ENCODE measurements at places on chromosomes 4 and X. TPM values are rescaled to one million over a fixed set of nuclear protein-coding genes. Genes with fewer than 3 reads are reported as not detected.
A peak's percentile ranks its signal among the peaks of the same experiment; 100 is the strongest.

- H3K36me3 ChIP-seq = no peaks in the 10 kb centered on the region
- H3K27me3 ChIP-seq = no peaks in the 10 kb centered on the region
Measured at GRCh38 chr4:142095886-142096605, 459.7 kb downstream of the IL15 start.

DNA sequence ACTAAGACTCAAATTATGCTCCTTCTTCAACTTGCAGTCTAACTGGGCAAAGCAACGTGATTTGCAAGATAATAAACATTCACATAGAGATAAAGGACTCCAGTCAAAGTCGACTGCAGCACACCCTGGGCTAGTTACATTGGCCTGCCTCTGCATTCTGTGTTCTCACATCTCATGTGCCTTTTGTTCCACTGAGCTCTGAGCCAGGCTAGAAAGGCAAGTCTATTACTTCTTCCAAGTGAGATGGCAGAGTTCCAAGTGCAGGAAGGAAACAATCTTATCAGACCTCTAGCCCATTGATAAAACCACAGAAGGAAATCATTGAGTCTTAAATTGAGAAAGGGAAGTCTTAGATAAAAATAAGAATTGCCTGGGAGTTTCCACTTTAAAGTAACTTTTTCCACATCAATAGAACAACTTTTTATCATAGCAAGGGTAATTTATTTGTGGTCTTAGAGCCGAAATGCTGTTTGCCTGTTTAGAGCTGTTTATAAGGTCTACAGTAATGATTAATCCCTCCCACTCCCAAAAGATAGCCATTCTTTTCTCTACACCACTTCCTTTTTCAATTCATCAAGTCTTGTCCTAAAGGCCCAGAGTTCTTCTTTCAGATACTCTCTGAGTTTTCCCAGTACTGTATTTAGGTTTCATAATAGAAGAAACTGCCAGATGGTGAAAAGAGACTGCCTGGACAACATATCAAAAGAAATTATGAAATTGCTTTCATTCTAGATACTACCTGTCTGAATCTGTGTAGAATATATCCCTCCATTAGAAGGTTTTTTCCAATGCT lies 200.2 kb downstream of the GUCY2F start:
- no peak overlapping the region for H3K27ac ChIP-seq
- no peak for DNase-seq
- no peaks in the 10 kb centered on the region for H3K27me3 ChIP-seq
- H3K4me3 ChIP-seq = no peak overlapping the region
- H3K4me1 ChIP-seq = no peaks in the 10 kb centered on the region

- peaks cover 8% of the 10 kb centered on the region for H3K27me3 ChIP-seq
- peaks cover 51% of the 10 kb centered on the region for H3K4me1 ChIP-seq
- peak overlapping the region; percentile 67 for H3K27ac ChIP-seq
- peak; percentile 94 for DNase-seq
Measured at GRCh38 chr4:2412885-2413716, 5.3 kb downstream of the ZFYVE28 start.

- H3K27ac ChIP-seq = no peak overlapping the region
- no peak for DNase-seq
- H3K27me3 ChIP-seq = no peaks in the 10 kb centered on the region
- no peaks in the 10 kb centered on the region for H3K36me3 ChIP-seq
- no peaks in the 10 kb centered on the region for H3K4me1 ChIP-seq
Measured at GRCh38 chr4:89751416-89751815, 85.5 kb downstream of the SNCA start.

DNA sequence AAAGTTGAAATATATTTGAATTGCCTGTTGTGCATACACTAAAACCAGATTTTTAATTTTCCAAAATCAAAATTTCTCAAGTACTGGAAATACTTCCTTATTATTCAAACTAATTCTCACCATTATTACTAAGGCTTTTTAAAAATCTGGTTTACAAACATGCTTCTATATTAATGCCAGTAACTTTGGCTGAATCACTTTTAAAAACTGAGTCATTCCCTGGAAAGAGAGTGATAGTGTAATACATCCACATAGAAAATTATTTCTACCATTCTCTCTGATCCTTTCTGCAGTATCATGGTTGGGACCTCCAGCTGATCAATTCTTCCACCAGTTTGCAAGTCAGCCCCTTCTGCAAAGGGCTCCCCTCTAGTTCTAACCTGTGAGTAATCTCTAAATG lies 165.3 kb upstream of the FAM241A start:
- H3K36me3 ChIP-seq = no peaks in the 10 kb centered on the region
- DNase-seq = no peak
- H3K4me1 ChIP-seq = no peaks in the 10 kb centered on the region
- no peak overlapping the region for H3K4me3 ChIP-seq
- H3K27ac ChIP-seq = no peak overlapping the region

DNA sequence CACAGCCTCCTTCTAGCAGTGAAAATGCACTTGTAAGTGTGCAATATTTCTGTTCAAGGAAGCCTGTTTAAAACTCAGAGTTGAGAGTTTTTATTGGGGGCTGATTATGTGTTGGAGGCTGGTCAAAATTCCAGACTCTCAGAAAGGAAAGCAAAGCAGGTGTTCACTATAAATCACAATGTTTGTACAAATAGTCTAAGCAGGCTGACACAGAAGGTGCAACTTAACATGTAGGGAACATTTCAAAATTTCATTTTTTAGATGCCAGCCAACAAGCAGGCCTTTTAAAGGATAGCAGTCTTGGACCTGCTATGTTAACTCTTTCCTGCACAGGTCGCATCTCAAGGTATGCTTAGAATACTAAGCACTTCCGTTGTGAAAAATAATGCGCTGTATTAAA lies 112.3 kb upstream of the IL13RA1 start:
- no peak overlapping the region for H3K27ac ChIP-seq
- H3K27me3 ChIP-seq = no peaks in the 10 kb centered on the region
- H3K4me3 ChIP-seq = no peak overlapping the region

DNA sequence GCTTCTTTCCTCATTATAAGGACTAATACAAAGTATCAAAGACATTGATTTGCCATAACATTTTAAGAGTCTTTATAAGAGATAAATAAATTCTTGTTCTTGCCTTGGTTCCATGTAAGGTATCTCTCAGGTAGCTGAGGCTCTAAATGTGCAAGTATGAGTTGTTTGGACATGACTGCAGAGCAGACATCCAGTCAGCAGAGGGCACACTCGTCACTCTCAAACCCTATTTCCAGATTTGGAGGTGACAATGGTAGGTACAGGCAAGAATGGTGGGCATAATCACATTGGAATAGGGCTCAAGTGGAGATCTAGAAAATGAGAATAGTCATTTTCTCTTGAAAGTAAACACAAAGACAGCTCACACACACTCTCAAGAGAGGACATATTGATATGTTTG lies 133.3 kb upstream of the ZIC3 start:
- DNase-seq = no peak
- no peak overlapping the region for H3K27ac ChIP-seq
- H3K4me1 ChIP-seq = no peaks in the 10 kb centered on the region
- H3K4me3 ChIP-seq = no peak overlapping the region
- no peaks in the 10 kb centered on the region for H3K36me3 ChIP-seq

GRCh38 chr4:55397126-55397436 lies 1.3 kb downstream of the TMEM165 start:
- H3K4me3 ChIP-seq = peak overlapping the region; percentile 93
- peaks cover 12% of the 10 kb centered on the region for H3K4me1 ChIP-seq
- H3K27ac ChIP-seq = peak overlapping the region; percentile 99

GRCh38 chr4:88999392-88999930 lies 57.5 kb downstream of the FAM13A start:
- no peaks in the 10 kb centered on the region for H3K36me3 ChIP-seq
- no peak overlapping the region for H3K4me3 ChIP-seq
- no peaks in the 10 kb centered on the region for H3K27me3 ChIP-seq
- no peak for DNase-seq

DNA sequence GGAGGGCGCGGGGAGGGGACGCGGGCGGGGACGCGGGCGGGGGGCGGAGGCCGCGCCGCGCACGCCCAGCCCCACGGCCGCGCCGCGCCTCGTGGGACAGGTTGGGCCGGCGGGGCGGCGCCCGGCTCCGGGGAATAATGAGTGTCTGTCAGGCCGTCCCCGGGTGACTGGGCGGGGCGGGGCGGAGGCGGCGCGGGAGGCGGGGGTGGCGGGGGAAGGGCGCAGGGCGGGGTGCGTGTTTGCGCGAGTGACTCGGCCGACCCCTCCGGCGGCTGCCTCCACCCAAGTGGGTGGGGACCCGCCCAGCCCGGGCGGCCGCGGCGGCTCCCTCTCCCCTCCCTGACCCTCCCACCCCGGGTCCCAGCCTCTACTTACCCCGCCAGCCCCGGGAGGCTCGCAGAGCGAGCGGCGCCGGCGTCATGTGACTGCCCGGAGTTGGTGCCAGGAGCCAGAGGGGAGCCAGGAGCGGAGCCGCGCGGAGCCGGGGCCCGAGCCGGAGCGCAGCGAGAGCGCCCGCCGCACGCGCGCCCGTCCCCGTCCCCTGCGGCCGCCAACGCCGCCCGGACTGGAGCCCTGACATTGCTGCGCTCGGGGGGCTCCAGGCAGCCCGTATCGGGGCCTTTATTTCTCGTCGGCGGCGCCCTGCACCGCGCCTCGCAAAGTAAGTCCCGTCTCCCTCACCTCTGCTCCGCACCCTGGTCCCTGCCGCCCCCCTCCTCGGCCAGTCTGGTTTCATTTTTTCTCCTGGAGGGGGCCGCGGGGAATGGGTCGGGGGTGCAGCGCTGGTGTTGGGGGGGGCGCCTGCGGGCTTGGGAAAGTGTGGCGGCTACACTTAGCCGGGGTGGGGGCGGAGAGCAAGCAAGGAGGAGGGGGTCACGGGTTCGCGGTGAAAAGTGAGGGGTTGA lies at the start of gene KLF3:
KLF3 (plus strand) TSS at position 399 of the 905 bp plus-strand sequence. CDS start 16,427 bp downstream, outside the sequence.
- H3K4me3 ChIP-seq = peak within 1 kb of the TSS; percentile 84
- DNase-seq = peak; percentile 87
- no peaks in the 10 kb centered on the region for H3K36me3 ChIP-seq
- H3K27ac ChIP-seq = peak within 1 kb of the TSS; percentile 99
- H3K4me1 ChIP-seq = peaks cover 24% of the 10 kb centered on the region

DNA sequence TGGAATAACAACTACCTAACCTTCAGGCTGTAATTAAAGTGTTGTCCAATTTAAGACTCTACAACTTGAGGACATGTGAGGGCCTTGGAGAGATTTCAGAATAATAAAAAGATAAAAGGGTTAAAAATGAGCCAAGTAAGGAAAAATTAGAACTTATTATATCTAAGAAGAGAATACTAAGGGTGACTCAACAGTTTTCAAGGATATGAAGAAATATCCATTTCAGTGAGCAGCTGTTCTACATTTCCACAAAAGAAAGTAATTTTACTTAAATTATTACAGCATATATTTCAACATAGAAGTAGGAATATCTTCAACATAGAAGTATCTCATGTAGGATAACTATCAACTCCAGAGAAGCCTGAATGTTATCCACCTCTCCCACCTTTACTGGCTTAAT lies 11.3 kb downstream of the SNX12 start:
- H3K36me3 ChIP-seq = no peaks in the 10 kb centered on the region
- no peak overlapping the region for H3K27ac ChIP-seq
- no peaks in the 10 kb centered on the region for H3K4me1 ChIP-seq
- no peaks in the 10 kb centered on the region for H3K27me3 ChIP-seq
- DNase-seq = no peak

- no peaks in the 10 kb centered on the region for H3K27me3 ChIP-seq
- no peaks in the 10 kb centered on the region for H3K36me3 ChIP-seq
- H3K27ac ChIP-seq = peak overlapping the region; percentile 53
- H3K4me1 ChIP-seq = no peaks in the 10 kb centered on the region
- no peak overlapping the region for H3K4me3 ChIP-seq
- no peak for DNase-seq
Measured at GRCh38 chr4:168451744-168452390, 28.4 kb downstream of the DDX60L start.

DNA sequence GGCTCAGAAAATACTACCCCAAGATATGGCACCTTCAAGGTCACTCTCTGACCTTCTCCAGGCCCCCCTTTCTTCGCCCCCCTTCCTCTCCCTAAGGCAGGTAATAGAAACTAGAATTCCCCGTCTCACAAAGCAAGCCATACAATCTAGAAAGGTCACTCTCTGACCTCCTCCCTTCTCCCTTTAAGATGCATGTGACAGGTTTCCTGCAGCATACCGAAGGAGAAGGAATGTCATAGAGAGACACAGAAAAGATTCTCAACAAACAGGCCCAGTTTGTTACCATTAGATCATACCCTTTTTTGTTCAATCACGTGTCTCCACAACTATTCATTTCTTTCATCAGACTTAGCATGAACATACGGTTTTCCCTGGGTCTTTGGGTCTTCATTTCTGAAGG lies 51.2 kb upstream of the RBMXL3 start:
- no peaks in the 10 kb centered on the region for H3K36me3 ChIP-seq
- no peak overlapping the region for H3K4me3 ChIP-seq
- DNase-seq = no peak
- no peaks in the 10 kb centered on the region for H3K4me1 ChIP-seq
- no peak overlapping the region for H3K27ac ChIP-seq
- no peaks in the 10 kb centered on the region for H3K27me3 ChIP-seq

DNA sequence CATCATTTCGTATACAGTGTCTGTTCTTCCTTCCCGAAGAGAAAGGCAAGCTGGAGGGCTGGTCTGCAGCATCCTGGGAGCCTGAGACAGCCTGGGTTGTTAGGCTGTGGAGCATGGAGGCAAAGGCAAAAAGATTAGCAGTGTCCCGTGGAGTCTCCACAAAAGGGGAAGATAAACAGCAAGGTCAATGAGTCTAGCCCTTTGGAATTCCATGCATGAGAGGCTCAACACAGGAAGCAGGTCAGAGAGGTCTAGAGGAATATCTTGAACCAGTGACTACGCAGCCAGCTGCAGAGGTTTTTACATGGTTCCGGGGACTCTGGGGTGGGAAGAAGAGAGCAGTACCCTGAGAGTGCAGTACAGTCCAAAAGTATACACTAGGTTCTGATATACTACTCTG lies 12.2 kb upstream of the MCF2 start:
- DNase-seq = no peak
- H3K4me1 ChIP-seq = no peaks in the 10 kb centered on the region
- H3K4me3 ChIP-seq = no peak overlapping the region
- no peaks in the 10 kb centered on the region for H3K27me3 ChIP-seq

GRCh38 chr4:147059064-147059731 lies 113.5 kb upstream of the TTC29 start:
- peaks cover 10% of the 10 kb centered on the region for H3K4me1 ChIP-seq
- no peak overlapping the region for H3K4me3 ChIP-seq
- no peak for DNase-seq
- no peaks in the 10 kb centered on the region for H3K36me3 ChIP-seq
- H3K27me3 ChIP-seq = no peaks in the 10 kb centered on the region
- no peak overlapping the region for H3K27ac ChIP-seq

GRCh38 chr4:59374416-59374815 lies 1825.7 kb upstream of the ADGRL3 start:
- H3K36me3 ChIP-seq = no peaks in the 10 kb centered on the region
- no peak for DNase-seq
- no peak overlapping the region for H3K4me3 ChIP-seq
- H3K27ac ChIP-seq = no peak overlapping the region

The ACOT9 gene
- total RNA-seq = 43.9 TPM

The NCAPG gene
- total RNA-seq = 3.0 TPM

The DCAF8L2 gene
- not detected for total RNA-seq

The ASB5 gene
- total RNA-seq = not detected

The CT45A3 gene
- total RNA-seq = not detected

The GPRIN3 gene
- 9.4 TPM for total RNA-seq

The UGT2B15 gene
- not detected for total RNA-seq

The PLAC1 gene
- not detected for total RNA-seq

The PDZD4 gene
- 2.3 TPM for total RNA-seq

The RELL1 gene
- total RNA-seq = 35.6 TPM

The TRPC5OS gene
- not detected for total RNA-seq
